ENCODE measurements at places on chromosomes 1 and 21.

GRCh38 chr1:12460911-12461621 is 156.9 kb downstream of the DHRS3 start:
- no peak for DNase-seq

DNA sequence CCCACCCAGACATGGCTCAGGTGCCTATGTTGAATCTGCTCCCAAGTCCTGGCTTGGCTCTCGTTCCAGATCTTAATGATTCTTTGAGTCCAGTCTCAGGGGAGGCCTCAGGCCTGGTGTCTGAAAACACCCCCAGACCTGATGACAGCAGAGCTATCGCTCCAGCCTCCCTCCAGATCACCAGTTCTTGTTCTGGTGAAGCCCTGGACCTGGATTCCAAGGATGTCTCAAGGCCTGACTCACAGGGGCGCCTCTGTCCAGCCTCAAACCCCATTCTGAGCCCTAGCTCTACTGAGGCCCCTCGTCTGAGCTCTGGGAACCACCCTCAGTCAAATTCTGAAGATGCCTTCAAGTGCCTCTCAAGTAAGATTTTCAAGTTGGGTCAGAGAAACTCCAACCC is 11.4 kb downstream of the MROH7 start:
- no peak for DNase-seq

GRCh38 chr1:206703661-206704060 is 19.0 kb downstream of the MAPKAPK2 start:
- DNase-seq: no peak

DNA sequence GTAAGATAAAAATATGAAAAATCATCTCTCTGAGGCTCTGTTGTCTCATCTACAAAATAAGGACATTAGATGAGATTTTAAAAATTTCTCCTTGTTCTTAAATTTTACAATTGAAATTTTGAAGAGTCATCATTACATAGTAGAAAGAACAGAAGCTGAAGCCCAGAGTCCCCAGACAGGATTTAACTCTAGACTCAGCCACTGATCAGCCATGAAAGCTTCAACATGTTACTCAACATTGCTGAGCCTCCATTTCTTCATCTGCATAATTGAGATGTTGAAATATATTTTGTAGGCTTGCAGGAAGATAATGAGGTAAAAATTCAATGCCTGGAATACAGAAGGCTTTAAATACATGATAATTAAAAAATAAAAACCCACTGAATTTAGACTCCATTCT is 633.3 kb downstream of the LMO4 start:
- no peak for DNase-seq

DNA sequence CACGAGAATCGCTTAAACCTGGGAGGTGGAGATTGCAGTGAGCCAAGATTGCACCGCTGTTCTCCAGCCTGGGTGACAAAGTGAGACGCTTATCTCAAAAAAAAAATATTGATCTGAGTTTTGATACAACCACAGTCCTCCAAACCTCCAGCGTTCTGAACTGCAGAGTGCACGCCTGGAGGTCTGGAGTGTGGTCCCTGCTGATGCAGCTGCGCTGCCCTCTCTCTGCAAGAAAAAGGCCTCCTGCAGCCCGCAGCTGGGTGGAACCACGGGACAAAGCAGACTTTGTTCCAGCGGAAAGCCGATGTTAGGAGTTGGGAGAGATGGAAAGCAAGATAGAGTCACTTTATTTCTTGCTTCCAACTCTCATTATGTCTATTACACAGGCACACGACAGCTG is 144.9 kb upstream of the SOD1 start:
- no peak for DNase-seq

- no peak for DNase-seq
These were observed 790 bp upstream of the TSNAX start for GRCh38 chr1:231527586-231528171.

DNA sequence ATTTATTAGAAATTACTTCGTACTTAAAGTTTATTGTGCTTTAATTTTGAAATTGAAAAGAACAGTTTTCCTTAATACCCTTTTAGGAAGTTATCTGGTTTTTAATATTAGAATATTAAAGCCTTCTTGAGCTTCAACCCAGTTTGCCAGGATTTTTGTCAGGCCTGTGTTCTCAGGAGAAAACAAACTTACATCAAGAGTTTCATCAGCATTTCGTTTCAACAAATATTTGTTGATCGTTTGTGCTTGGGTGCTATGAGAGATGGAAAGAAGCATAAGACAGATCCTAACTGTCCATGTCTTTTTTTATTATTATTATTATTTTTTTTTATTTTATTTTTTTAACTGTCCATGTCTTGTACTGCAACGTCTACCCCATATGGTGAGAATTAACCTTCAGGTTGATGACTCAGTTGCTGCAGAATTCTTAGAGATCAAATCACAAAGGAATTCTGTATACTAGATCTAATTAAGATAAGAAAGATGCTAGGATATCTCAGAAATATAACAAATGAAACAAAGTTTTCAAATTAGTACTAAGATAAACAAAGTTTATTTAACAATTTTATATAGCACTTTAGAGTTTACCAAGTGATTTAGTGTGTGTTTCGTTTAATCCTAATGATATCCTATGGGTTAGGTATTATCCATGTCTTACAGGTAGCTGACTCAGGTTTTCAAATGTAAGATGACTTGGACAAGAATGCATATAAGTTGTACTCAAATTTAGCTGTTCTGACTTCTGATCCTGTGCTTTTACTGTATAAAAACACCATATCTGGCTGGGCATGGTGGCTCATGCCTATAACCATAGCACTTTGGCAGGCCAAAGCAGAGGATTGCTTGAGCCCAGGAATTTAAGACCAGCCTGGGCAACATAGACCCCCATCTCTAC is 14.3 kb downstream of the FBXO28 start:
- peak; percentile 26 for DNase-seq

- no peak for DNase-seq
These were observed 40.0 kb downstream of the NTPCR start for GRCh38 chr1:232990176-232991128.

DNA sequence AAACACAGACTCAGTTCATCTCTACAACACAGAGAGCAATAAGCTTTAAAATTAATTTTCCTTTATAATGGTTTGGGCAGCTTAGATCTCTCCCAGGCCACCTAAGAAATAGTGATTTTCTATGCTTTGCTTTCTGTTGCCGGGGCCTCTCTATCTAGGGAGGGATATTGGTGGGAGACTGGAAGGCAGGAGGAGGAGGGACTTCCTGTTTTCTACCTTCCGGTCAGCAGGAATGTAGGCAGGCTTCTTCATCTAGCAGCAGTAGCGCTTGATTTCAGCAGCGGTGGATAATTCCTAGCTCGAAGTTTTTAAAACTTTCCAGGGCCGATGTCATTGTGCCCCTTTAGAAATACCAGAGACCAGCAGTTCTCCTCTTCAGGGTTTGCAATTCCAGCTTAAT is 5.1 kb upstream of the DESI2 start:
- no peak for DNase-seq

GRCh38 chr1:220733086-220733601 is 15.0 kb upstream of the MTARC2 start:
- DNase-seq: peak; percentile 51

GRCh38 chr1:115840605-115841460 is at the start of gene NHLH2:
Gene NHLH2 (minus strand): TSS chr1:115841126. CDS start chr1:115838372, 2,754 bp downstream.
- DNase-seq: no peak

- DNase-seq: no peak
These were observed 31.2 kb upstream of the MORC3 start for GRCh38 chr21:36288651-36289243.

GRCh38 chr21:45546636-45547544 is 4.7 kb upstream of the SLC19A1 start:
- DNase-seq: no peak

DNA sequence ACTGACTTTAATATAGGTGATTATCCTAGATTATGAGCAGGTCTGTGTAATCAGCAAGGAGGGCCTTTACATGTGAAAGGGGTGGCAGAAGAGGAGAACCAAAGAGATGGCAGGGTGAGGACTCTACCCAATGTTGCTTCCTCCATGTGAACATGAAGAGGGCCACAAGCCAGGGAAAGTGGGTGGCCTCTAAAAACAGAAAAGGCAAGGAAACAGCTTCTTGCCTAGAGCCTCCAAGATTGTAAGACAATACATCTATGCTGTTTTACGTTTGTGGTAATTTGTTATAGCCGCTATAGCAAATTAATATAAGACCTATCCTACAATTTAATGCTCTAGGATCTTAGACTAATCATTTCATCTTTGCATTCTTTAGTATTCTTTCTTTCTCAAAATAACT is 85.5 kb downstream of the PLPP3 start:
- DNase-seq: no peak

DNA sequence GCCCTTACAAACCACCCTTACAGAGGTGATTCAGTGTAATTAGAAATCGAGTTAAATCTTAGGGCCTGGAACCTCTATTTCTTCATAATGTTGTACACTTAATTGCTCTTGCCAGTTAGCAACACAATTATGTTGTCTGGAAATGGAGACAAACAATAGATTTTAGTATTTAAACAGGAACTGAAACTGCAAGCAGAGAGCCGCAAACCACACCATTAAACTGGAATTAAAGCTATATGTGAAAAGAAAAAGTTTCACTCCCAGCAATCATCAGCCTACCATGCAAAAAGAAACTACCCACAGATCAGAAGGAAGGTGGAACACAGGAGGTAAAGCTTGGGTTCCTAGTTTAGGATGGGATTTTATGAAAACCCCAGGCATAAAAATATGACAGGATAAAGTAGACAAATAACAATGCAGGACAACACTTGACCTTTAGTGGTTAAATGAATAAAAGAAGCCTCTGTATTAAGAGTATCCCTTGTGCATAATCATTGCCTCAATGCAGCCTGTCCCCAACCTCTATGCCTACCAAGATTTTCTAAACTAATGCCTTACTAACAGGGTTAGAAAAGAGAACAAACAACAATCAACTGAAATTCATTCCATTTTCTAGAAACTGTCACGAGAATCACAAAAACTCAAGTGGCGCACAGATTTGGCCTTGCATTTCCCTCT is 304.3 kb upstream of the ESRRG start:
- no peak for DNase-seq

DNA sequence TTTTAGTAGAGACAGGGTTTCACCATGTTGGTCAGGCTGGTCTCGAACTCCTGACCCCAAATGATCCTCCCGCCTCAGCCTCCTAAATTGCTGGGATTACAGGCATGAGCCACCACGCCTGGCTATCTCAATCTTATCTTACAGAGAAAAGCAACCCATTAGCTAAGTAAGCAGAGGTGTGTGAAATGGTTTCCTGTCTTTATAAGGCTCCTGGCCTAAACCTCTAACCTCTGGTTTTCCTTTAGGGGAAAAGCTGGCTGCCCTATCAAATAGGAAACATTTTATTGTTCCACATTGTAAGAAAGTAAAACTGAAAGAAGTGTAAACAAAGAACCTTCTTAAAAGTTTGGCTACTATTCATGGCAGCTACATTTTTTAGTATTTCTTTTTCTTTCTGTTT is 78.3 kb upstream of the MORC3 start:
- DNase-seq: no peak

Measured in BJ (cell line).